ENCODE measurements at places on chromosomes 13 and 19.

DNA sequence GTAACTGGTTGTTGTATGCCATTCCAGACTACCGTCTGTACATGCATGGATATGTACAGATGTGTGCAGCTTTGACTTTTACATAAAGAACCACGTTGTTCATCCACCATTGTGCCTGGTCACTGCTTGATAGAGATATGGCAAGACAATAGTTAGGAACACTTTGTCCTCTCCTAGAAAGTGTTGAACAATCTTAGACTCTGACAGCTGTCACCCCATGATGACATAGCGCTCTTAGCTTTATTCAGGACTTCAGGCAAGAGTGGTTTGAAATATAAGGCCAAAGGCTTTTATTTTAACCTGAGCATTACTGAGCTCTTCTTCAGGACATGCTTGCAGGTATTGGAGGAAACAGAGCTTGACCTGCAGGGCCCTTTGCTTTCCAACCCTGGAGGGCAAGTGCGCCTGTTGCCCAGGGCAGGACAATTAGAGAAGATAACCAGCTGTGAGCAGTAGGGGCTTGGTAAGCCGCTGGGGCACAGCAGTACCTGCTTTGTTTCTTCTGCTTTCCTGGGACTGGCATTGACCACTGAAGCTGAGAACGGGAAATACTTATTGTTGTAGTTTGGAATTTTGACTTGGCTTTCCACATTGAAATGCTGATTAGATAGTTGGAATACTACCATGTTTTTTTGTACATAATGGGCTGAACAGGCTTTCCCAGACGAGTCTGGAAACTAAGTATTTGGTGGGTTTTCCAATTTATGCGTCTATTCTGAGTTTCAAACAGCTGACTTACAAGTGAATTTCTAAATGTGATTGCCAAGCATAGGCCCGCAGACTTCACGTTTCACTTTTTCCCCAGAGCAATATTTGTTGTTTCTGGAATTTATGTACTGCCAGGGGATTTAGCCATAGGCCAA is 51.1 kb downstream of the GARRE1 start:
- DNase-seq, result no peak

DNA sequence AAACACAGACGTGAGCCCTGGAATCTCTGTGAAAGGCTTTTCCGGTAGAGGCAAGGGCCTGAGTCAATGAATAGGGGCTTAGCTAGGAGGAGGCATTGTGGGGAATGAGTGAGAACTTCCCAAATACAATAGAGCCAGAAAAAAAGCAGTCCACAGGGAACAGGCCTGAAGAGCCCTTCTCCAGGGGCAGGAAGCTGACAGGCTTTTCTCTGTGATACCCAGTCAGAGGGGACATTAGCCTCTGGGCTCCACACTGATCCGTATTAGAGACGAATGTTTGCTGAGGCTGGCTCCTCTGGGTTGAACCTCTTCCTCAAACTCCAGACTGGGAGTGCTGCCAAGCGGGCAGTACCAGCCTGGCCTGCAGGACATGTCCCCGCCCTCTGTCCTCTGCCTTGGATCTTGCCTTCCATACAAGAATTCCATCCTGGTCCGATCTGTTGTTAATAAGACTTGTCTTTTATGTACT is 2.3 kb downstream of the DHRS12 start:
- DNase-seq, result peak; percentile 34

GRCh38 chr13:29530901-29531300 is 64.6 kb downstream of the SLC7A1 start:
- no peak for DNase-seq

DNA sequence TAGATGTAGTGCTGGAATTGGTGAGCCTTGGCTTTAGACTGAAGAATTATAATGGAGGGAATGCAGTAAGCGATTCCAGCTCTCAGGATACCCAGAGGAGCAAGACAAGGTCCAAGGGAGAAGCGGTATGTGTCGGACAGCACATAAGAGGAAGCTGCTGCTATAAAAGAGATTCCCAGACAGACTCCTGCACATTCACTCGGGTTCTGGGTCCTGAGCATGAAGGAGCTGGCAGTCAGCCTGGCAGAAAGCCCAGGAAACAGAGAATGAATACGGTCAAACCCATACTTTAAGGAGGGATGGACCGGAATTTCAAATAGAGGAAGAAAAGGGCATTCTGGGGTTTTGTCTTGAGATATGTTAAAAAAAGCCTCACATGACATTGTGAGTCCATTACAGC is 308.3 kb downstream of the DNAJC15 start:
- DNase-seq, result peak; percentile 56

- no peak for DNase-seq
These were observed 2.5 kb upstream of the DBP start for GRCh38 chr19:48639483-48640375.

DNA sequence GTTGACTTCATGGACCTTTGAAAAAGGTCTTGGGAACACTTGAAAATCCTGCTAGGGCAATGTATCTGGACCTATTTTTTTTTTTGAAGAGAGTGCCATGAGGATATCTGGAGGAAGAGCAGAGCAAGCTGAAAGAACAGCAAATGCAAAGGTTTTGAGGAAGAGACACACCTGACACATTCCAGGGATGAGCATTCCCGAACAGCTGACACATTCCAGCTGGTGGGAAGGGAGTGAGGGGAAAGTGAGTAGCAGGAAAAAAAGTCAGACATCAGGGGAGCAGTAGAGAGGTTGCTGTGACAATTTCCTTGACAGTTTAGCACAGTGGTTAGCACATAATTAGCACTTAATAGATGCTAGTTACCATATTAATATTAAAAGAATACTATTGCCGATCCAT is 14.7 kb downstream of the DGKH start:
- no peak for DNase-seq

DNA sequence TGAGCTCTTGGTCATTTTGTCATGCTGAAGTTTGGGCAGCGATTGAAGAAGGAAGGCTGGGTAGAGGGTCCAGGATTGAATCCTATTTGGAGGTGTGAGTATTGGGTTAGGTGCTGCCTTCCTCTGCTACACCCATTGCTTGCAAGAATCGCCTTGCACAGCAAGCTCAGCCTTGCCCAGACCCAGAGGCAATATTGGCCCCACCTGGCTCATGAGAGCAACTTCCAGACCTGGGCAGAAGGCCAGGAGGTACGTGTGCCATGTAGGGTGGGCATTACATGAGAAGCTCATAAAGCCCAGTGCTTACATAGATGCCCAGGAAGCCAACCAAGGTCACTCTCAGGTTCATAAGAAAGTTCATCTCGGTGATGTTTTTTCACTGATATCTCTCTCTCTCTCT is 718.0 kb downstream of the EFNB2 start:
- no peak for DNase-seq

Measured in anterior cingulate cortex (tissue), 58 donors.